ENCODE measurements at places on chromosomes 12 and 14. TPM values are rescaled to one million over a fixed set of nuclear protein-coding genes. Genes with fewer than 3 reads are reported as not detected.

The MYBPC1 gene
- polyA plus RNA-seq: 0.21 TPM

The CCDC184 gene
- 0.22 TPM for polyA plus RNA-seq

The PLA2G1B gene
- 2.3 TPM for polyA plus RNA-seq

The ARMH4 gene
- 0.61 TPM for polyA plus RNA-seq

The DENND5B gene
- polyA plus RNA-seq: 3.3 TPM

The CAPZA3 gene
- polyA plus RNA-seq: not detected

The HOXC9 gene
- 0.45 TPM for polyA plus RNA-seq

The LAG3 gene
- polyA plus RNA-seq: 0.08 TPM

The NYNRIN gene
- polyA plus RNA-seq: 7.6 TPM

The GZMB gene
- polyA plus RNA-seq: 2.0 TPM

The NID2 gene
- 21.7 TPM for polyA plus RNA-seq

The CAPRIN2 gene
- 9.6 TPM for polyA plus RNA-seq

The VSIG10 gene
- polyA plus RNA-seq: 10.8 TPM

The GOLGA3 gene
- 13.2 TPM for polyA plus RNA-seq

The SLC10A1 gene
- not detected for polyA plus RNA-seq

The PPP4R4 gene
- 0.10 TPM for polyA plus RNA-seq

The EMC9 gene
- polyA plus RNA-seq: 17.2 TPM

The EML5 gene
- 0.11 TPM for polyA plus RNA-seq

The KRT71 gene
- polyA plus RNA-seq: not detected

The KLRC2 gene
- polyA plus RNA-seq: 0.30 TPM

The NKX2-8 gene
- not detected for polyA plus RNA-seq

The GRIN2B gene
- not detected for polyA plus RNA-seq

The ASCL1 gene
- not detected for polyA plus RNA-seq

The KRT7 gene
- polyA plus RNA-seq: 9.5 TPM

The CLEC9A gene
- not detected for polyA plus RNA-seq

The PLXNC1 gene
- polyA plus RNA-seq: 0.84 TPM

The KRT85 gene
- not detected for polyA plus RNA-seq

The KRT77 gene
- not detected for polyA plus RNA-seq

The FAM222A gene
- 2.1 TPM for polyA plus RNA-seq

The PYGL gene
- 147 TPM for polyA plus RNA-seq

The B3GNT4 gene
- polyA plus RNA-seq: not detected

The LHX5 gene
- 0.10 TPM for polyA plus RNA-seq

The KRT8 gene
- 559 TPM for polyA plus RNA-seq

The PRPH gene
- polyA plus RNA-seq: 2.1 TPM

The MYF5 gene
- polyA plus RNA-seq: not detected

The OR10G3 gene
- polyA plus RNA-seq: 0.22 TPM

The ADCY6 gene
- polyA plus RNA-seq: 17.9 TPM

The FGF6 gene
- not detected for polyA plus RNA-seq

The APOLD1 gene
- 13.8 TPM for polyA plus RNA-seq

The REC8 gene
- polyA plus RNA-seq: 19.8 TPM

The UNC79 gene
- 0.10 TPM for polyA plus RNA-seq

The C1QL4 gene
- polyA plus RNA-seq: not detected

The DGLUCY gene
- 26.8 TPM for polyA plus RNA-seq

The ERBB3 gene
- polyA plus RNA-seq: 2.0 TPM

The CLEC4C gene
- polyA plus RNA-seq: not detected

The CIROP gene
- 0.03 TPM for polyA plus RNA-seq

The MYF6 gene
- 1.0 TPM for polyA plus RNA-seq

The LPCAT3 gene
- 27.1 TPM for polyA plus RNA-seq

The LRCOL1 gene
- 0.18 TPM for polyA plus RNA-seq

The ACAD10 gene
- polyA plus RNA-seq: 10.6 TPM

The SELPLG gene
- polyA plus RNA-seq: 14.1 TPM

The GPR84 gene
- polyA plus RNA-seq: 1.0 TPM

The CPNE6 gene
- not detected for polyA plus RNA-seq

The KRT75 gene
- polyA plus RNA-seq: not detected

The ZFHX2 gene
- 0.35 TPM for polyA plus RNA-seq

The ATG2B gene
- polyA plus RNA-seq: 3.5 TPM

The SETD1B gene
- polyA plus RNA-seq: 10.6 TPM

All from adipose tissue (tissue), 3 donors.